ENCODE measurements at places on chromosomes 1 and 21.
A peak's percentile ranks its signal among the peaks of the same experiment; 100 is the strongest.

GRCh38 chr21:37582590-37582989 lies 216.0 kb downstream of the DYRK1A start:
- DNase-seq = peak; percentile 17

DNA sequence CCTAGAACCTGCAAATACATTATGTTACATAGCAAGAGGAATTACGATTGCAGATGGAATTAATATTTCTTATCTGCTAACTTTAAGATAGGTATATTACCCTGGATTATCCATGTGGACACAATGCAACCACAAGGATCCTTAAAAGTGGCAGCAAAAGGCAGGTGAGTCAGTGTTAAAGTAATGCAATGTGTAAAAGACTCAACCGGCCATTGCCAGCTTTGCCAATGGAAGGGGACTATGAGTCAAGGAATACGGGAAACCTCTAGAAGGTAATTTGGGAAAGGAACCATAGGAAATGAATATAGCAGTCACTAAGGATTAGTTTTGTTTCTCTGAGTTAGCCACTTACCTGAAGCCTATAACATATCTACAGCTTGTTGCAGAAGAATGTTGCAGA lies 692.1 kb upstream of the ZP4 start:
- no peak for DNase-seq

GRCh38 chr1:31828926-31829690 lies 13.3 kb upstream of the SPOCD1 start:
- no peak for DNase-seq

- DNase-seq = no peak
These were observed 19.7 kb upstream of the CHIA start for GRCh38 chr1:111270771-111271463.

DNA sequence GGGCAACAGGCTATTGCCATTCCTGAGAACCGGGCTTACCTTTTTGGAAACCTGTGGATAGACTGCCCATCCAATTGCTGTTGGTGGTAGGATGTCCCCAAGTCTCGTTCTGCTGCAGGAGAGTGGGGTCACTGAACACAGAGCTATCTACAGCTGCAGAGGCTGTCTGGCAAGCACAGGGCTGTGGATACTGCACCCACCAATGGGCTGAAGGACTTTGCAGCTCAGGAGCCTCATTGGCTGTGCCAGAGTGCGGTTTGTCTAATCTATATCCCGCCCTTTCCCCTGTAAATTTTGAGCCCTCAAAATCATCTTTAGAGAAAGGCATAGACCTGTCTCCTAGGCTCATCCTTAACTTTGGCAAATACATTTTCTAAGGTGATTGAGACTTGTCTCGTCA lies 15.3 kb downstream of the RNF187 start:
- no peak for DNase-seq

GRCh38 chr1:39850606-39851216 lies 32.6 kb downstream of the TRIT1 start:
- no peak for DNase-seq

All from AG04449 (cell line).